ENCODE measurements at places on chromosomes 11 and 22.
A peak's percentile ranks its signal among the peaks of the same experiment; 100 is the strongest.

- no peak for DNase-seq
Measured at GRCh38 chr22:27845644-27846043, 44.1 kb upstream of the MN1 start.

DNA sequence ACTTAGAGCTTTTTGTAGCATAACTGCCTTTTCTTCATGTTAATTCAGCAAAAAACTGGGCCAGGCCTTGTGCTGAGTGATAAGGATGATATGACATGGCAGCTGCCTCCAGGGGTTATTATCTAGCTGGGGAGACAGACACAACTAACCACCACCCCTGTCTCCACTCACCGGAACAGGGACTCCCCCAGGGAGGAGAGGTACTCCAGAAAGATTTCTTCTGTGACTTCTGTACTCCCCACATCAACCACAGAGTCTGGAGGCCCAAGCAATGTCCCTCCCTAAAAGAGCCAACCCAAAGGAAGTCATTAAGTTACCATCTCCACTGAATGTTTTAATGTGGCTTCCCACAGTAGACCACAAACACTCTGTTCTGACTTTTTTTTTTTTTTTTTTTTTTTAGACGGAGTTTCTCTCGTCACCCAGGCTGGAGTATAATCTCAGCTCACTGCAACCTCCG lies 14.3 kb upstream of the PMM1 start:
- DNase-seq: no peak

- no peak for DNase-seq
Measured at GRCh38 chr11:105696000-105696399, 86.1 kb downstream of the GRIA4 start.

GRCh38 chr11:43895601-43896000 lies 15.0 kb downstream of the ALKBH3 start:
- no peak for DNase-seq

DNA sequence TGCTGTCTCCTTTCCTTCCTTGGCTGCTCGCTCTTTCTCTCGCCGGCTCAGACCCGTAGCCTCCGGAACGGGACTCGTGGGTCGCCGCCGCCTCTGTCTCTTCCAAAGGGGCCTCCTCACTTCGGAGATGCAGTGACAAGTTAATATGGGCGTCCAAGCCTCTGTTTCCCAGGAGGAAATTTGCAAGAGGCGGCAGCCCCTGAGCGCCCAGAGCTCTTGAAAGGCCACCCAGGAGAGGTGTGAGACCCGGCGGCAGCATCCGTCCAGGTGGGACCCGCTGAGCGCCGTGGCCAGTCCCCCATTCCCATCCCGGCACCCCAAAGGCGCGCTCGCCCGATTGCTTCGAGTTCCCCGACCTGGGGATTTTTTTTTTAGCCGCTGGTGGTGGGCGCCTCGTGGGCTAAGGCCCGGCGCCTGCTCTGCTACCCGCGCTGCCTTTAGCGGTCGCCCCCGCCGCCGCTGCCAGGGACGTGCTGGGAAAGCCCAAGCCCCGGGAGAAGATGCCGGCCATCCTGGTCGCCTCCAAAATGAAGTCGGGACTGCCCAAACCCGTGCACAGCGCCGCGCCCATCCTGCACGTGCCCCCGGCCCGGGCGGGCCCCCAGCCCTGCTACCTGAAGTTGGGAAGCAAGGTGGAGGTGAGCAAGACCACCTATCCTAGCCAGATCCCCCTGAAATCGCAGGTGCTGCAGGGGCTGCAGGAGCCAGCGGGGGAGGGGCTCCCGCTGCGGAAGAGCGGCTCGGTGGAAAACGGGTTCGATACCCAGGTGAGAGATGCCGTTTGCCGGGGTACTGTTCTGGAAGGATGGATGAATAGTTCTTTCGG lies 772 bp downstream of the NAV2 start:
- peak; percentile 9 for DNase-seq

- DNase-seq: no peak
Measured at GRCh38 chr11:72781313-72782080, 12.3 kb downstream of the STARD10 start.

DNA sequence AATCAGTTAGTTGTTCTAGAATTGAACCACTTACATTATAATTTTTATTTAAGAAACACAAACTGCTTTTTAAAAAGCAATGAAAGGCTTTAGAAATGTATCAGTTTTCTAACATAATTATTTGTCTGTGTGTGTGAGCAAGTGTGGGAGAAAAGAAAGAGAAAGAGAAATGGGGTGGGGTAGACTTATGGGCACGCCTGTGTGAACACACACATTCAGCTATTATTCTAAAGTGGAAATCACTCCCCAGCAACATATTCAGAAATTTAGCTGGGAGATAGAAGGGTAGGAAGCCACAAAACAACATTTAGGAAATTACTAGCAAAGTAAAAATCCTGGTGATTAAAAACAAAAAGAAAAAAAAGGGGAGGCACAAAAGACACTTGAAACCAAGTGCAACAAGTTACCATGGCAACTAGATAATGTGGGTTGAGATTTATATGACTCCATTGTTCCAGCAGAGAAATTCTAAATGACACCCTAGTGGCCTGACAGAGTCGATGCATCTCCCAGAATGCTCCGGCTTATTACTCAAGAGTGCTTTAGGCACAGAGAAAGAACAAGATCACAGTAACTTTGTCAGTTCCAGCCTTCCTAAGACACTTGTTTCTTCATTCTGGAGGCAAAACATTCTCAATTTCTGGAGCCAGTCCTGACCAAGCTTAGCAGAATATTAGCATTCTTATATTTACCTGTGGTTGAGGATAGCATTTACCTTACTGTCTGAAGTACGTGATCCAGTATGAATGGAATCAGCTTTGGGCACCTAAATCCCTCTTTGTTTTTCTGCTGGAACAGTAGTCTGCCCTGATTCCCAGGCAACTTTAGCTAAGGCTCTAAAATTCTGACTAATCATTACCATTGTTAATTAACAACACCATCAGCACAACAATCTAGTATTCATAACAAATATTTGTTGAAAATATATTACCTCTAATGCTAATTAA lies 444.4 kb downstream of the DLG2 start:
- peak; percentile 42 for DNase-seq

DNA sequence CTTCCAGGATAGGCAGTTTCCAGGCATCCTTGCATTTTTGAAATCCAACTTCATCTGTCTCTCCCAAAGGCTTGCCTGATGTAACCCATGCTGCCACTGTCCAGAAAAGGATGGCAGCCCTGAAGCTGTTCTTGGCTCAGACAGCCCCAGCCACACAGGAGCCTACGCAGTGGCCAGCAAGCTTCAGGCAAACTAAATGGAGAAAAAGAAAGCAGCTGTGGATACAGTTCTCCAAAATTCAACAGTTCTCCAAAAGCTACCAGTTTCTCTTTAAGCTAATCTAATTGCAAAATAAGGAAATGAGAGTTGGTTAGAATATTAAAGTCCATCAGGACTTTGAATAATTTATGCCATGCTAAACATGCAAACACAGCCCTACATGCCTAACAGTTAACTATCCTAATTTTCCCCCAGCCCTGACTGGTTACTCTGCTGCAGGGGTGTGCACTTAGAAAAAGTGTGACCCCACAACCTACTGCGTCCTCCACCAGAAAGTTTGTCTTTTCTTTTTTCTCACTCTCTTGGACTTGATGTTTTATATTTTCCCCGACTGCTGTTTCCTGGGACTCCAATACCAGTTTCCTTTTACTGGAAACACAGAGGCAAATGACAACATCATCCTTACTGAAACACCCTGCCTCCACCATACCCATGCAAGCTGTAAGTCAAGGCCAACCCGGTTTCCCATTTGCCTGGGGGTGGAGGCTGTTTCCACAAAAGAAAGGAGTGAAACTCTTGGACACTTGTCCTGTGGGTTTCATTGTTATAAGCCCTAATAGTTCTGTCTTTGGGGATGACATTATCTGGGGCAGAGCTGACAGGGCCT lies 69.1 kb upstream of the OR5AN1 start:
- no peak for DNase-seq

DNA sequence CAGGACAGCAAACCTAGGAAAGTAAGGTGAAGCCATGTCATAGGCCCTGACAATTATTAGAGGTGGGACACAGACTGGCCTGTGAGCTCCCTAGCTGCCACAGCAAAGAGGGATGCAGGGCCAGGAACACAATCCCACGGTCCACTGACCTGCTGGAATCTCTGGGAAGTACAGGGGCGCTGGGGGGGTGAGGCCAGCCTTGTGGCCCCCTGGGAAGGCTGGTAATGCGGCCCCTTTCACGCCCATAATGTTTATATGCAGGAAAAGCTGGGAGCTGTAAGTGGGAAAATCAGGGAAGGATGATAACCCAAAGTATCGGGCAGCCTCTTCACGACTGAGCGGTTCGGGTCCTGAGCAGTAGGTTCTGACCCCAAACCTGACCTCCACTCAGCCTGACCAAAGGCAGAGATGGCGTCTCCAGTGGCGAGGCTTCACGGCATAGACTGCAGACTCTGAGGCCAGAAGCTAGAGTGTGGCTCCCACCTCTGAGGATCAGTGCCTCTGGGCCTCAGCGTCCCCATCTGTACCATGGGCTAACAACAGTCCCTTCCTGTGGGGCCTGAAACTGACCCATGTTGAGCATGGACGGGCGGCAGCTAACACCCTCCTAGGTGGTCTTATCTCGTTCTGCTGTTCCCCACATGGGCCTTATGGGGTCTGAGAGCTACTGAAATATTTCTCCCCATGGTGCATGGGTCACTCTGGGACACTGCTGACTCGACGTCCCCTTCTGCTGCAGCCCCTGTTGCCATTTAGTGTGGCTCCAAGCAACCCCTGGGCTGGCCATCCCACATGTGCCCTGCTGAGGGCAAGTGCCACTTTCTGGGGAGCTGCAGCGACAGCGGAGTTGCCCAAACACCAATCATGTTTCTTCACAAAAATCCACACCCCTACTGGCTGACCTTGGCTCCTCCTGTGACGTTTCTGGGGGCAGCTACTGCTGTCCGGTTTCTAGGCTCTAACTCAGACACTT lies 101.8 kb downstream of the PHF21B start:
- no peak for DNase-seq

DNA sequence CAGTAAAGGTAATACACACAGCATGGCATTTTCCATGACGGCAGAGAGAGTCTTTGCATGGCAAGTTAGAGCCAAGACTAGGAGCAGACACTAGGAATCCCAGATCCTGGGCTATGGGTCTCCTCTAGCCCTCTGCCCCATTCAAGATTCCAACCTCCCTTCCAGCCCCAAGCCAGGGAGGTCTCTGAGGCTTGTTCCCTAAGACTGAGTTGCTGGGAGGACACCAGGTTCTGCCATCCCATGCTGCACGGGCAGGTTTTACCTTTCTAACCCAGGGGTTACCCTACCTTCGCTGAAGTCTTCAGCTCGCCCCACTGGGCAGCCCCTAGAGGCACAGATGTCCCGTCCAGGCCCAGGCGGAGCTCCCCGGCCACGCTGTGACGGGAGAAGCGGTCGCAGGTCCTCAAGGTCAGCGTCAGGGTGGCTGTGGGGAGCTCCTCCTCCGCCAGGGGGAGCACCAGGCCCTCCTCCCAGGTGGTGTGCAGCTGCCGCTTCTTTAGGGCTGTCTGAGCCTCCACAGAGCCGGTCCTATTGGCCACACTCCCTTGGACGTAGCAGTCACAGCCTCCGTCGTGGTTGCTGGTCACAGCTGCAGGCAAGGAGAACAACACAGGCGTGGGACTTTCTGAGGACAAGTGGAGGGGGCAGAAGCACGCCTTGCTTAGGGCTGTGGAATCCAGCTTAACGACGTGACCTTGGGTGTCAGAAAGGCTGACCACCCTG lies 33.8 kb downstream of the SYT13 start:
- peak; percentile 37 for DNase-seq

DNA sequence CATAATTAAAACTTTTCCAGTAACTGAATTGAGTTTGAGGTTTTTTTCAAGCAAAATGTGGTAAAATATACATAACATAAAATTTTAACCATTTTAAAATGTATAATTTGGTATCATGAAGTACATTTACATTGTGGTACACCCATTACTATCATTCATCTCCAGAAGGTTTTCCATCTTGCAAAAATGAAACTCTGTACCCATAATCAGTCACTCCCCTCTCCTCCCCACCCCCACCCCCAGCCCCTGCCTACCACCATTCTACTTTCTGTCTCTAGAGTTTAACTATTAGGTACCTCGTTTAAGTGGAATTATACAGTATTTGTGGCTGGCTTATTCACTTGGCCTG lies 63.7 kb downstream of the MICAL2 start:
- DNase-seq: no peak

DNA sequence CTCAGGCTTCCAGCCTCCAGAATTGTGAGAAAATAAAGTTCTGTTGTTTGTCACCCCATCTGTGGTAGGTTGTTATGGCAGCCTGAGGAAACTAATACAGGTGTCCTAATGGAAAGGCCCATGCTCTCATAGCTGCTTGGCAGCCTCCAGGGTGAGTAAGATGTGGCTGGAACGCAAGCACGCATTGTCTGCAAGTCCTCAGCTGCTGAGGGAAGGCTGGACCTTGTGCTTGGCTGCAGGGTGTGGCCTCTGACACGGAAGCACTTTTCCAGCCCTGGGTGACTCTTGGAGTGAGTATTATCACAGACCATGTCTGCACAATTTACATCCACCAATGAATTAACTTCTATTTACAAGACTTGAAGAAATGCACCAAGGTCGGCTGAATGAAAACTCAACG lies 44.4 kb upstream of the BARX2 start:
- DNase-seq: no peak

- peak; percentile 56 for DNase-seq
Measured at GRCh38 chr11:19938169-19938856, 222.0 kb downstream of the DBX1 start.

- peak; percentile 56 for DNase-seq
Measured at GRCh38 chr11:19200410-19201201, 1.2 kb downstream of the CSRP3 start.

GRCh38 chr11:12099132-12099873 lies 11.1 kb upstream of the MICAL2 start:
- no peak for DNase-seq

DNA sequence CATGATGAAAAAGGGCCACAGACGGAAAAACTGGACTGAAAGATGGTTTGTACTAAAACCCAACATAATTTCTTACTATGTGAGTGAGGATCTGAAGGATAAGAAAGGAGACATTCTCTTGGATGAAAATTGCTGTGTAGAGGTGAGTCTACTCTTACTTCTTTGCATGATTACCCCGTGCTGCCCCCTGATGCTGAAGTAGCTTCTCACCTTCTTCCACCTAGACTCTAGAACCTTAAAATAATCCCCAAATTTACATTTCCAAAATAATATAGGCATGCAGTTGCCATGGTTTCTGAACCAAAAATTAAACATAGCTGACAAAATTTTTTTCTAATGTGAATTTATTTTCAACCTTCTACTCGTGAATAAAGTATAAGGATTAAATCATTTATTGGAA lies 64.2 kb downstream of the SWAP70 start:
- no peak for DNase-seq

DNA sequence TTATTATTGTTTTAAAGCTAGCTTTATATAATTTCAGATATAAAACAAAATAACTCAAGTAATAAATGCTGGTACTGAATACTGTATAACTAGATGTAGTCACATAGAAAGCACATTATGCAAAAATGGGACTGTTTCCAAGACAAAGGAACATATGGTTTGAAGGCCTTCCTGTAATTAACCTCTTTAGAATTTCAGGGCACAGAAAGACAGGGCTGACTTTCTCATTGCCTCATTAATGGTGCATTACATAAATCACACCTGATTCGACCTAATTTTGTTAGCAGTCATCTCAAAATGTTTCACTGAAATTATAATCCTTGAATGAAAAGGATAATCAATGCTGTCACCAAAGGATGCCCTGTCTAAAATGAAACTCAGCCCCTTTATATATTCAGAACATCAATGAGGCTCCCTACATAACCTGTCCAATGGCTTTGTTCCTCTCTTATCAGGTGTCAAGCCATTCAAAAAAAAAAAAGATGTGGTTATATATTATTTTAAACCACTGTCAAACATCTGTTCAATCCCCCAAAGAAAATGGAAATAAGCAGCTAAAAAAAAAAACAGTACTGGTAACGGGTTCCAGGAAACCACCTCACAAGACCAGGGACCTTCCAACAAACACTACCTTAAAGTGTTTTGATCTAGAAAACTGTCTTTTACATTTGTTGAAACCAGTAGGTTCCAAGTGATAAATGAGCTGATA lies 77.4 kb downstream of the FAM168A start:
- no peak for DNase-seq
